Activated CD4-positive, alpha-beta memory T cell treated with anti-CD3 and anti-CD28 coated beads, Interleukin-2, amount 10 ng/mL, durations not matched to agents 7 days and 5 days (primary cell): ENCODE measurements at places on chromosomes 4 and X. TPM values are rescaled to one million over a fixed set of nuclear protein-coding genes. Genes with fewer than 3 reads are reported as not detected.

DNA sequence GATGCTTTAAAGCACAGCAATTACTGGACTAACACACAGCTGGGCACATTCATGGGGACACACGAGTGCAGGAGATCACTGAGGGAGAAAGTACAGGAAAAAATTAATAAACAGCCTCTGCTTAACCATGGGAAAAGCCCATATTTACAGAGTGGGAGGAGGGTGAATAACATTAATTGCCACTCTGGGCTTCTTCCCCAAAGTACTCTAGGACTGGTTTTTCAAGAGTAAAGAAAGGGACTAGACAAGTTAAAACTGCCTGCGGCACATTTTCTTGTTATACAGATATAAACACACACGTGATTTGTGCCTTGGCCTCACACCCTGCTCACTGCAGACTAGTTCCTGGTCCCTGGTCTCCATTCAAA, 179.7 kb upstream of the TET2 start:
- peak overlapping the region; percentile 49 for H3K4me3 ChIP-seq
- peaks cover 5% of the 10 kb centered on the region for H3K27me3 ChIP-seq
- peak overlapping the region; percentile 71 for H3K27ac ChIP-seq
- peaks cover 2% of the 10 kb centered on the region for H3K36me3 ChIP-seq
- DNase-seq = no peak

RPA4 gene
- 0.73 TPM for total RNA-seq

DNA sequence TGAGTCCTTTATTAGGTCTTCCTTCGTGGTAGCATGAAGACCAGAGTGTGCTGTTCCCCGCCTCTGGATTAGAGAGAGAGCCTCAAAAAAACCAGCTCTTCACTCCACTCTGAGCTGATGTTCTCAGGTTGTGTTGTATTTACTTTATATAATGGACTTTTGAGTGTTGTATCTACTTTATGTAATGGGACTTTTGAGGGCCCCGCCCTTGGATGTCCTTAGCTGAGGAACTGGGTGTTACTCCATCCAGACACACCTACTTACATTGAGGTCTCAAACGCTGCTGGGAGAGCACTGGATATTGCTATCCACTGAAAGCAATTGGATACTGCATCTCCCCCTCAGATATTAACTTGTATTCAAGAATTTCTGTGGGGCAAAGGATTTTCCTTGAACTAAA, 28.2 kb downstream of the ATP8A1 start:
- DNase-seq = no peak
- no peaks in the 10 kb centered on the region for H3K27me3 ChIP-seq
- no peak overlapping the region for H3K4me3 ChIP-seq
- H3K4me1 ChIP-seq = peaks cover 23% of the 10 kb centered on the region
- H3K36me3 ChIP-seq = peaks cover 10% of the 10 kb centered on the region

VEGFC gene
- total RNA-seq = not detected

GRCh38 chr4:56803471-56803870, 18.0 kb downstream of the SPINK2 start:
- peaks cover 16% of the 10 kb centered on the region for H3K27me3 ChIP-seq
- H3K4me1 ChIP-seq = peaks cover 35% of the 10 kb centered on the region
- DNase-seq = no peak
- no peaks in the 10 kb centered on the region for H3K36me3 ChIP-seq

LRP2BP gene
- total RNA-seq = 1.2 TPM

DNA sequence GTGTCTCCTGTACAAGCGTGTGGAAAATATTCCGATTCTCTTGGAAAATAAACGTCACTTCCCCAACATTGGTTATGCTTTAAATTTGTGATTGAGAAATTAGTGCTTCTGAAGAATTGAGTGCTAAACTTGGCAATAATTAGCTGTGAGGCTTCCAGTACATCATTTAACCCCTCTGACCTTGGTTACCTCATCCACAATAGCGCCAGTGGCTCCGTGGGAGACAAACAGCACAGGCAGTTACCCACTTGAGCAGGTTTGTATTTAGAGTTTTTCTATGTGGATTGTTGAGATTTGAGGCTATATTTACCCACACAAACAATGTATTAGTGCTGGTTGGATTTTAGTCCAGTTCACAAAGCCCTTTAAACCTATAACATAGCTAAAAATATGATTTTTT, 476.5 kb downstream of the NKX6-1 start:
- H3K27me3 ChIP-seq = no peaks in the 10 kb centered on the region
- no peaks in the 10 kb centered on the region for H3K36me3 ChIP-seq
- no peak overlapping the region for H3K27ac ChIP-seq
- no peak for DNase-seq
- H3K4me3 ChIP-seq = no peak overlapping the region

GAGE1 gene
- not detected for total RNA-seq

- H3K4me3 ChIP-seq = no peak overlapping the region
- H3K27ac ChIP-seq = no peak overlapping the region
- no peaks in the 10 kb centered on the region for H3K36me3 ChIP-seq
- peak; percentile 39 for DNase-seq
- H3K4me1 ChIP-seq = no peaks in the 10 kb centered on the region
- H3K27me3 ChIP-seq = no peaks in the 10 kb centered on the region
Observed at GRCh38 chr4:167622481-167623240, 388.4 kb upstream of the SPOCK3 start.
